ENCODE measurements at places on chromosomes 11 and 22.

- DNase-seq, result peak; percentile 49
These were observed 38.0 kb downstream of the TMEM45B start for GRCh38 chr11:129853518-129854231.

DNA sequence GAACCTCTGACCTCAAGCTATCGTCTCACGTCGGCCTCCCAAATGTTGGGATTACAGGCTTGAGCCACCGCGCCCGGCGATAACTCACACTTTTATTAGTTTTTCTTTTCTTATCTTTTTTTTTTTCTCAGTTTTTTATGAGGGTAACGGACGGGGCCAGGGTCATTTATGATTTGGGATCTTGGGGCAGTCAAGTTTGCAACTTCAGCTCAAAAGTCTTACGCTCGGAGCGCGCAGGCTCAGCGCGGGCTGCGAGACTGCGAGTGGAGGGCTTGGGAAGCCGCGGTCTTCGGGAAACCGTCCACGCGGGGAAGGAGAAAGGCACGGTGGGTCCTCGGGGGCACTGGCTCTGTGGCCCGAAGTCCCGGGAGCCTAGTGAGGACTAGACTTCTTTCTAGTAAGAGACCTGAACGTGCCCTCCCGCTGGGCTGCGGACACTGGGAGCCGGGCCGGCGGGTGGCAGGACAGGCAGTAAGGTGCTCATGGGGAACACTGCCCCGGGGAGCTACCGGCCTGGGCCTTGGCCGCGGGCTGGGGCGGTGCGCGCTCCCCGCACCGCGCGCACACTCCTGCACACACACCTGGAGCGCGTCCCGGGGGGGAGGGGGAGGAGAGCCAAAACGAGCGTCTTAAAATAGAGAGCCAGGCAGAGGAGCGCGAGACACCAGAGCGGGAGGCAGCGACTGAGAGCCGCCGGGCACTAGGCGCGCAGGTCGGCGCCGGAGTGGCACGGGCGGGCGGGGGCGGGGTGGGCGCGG is 476 bp upstream of the BARX2 start:
- peak; percentile 67 for DNase-seq

DNA sequence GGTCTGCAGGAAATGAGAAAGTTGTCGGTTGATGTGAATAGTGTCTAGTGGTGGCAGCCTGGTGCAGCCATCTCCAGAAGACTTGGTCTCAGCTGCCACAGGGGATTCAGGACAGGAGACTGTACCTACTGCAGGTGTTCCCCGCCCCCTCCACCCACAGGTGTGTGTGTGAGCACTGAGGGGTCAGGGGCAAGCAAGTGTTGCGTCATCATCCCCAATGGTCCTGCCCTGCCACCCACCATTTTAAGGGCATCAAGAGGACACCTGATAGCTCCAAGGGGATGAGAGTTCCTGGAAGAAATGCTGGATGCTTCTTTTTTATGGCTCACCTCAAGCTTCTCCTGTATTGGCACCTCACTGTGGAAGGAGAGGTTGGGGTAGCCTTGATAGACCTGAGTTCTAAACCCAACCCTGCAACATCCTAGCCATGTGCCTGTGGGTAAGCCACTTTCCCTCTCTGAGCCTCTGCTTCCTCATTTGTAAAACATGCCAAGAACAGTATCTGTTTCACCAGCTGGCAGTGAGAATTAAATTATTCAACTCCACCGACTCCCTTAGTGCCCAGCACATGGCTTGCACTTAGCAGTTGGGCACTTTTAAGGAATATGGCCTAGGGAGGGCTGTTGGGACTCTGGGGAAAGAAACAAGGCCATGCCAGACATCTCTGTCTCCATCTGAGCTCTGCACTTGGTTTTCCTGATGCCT is 6.1 kb downstream of the C11orf91 start:
- peak; percentile 49 for DNase-seq

DNA sequence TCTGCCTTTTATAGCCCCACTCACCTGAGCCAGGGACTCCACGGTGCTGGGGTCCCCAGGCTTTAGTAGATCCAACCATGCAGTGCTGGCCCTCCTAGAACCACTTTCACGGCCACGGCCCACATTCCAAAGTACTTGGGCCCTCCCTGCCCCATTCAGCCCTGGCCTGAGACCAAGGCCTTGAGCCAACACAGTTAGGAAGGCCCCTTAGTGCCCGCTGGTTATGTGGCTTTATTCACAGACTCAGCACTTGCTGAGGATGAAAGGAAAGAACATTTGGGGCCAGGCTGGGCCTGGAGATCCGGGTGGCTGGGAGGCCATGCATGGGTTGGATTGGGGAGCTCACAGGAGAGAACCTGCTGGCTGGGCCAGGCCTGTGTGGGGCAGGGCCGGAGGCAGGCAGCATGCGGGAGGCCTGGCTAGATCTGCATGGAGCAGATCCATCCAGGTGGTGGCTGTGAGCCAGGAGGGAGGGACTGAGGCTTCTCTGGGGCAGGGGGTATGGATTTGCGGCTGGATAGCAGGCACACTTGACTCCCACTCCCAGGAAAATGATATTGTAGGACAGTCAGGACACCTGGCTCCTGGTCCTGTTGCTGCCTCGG is 12.6 kb downstream of the CHRM1 start:
- DNase-seq, result no peak

GRCh38 chr11:83312430-83312829 is 26.3 kb upstream of the CCDC90B start:
- DNase-seq, result no peak

Measured in eye (tissue), 1 donor.